Type B pancreatic cell (in vitro differentiated cells): ENCODE measurements at places on chromosomes 3 and 15. TPM values are rescaled to one million over a fixed set of nuclear protein-coding genes. Genes with fewer than 3 reads are reported as not detected.

The GOLGA8T gene
- 0.19 and 0.99 TPM in 2 replicates for total RNA-seq

DNA sequence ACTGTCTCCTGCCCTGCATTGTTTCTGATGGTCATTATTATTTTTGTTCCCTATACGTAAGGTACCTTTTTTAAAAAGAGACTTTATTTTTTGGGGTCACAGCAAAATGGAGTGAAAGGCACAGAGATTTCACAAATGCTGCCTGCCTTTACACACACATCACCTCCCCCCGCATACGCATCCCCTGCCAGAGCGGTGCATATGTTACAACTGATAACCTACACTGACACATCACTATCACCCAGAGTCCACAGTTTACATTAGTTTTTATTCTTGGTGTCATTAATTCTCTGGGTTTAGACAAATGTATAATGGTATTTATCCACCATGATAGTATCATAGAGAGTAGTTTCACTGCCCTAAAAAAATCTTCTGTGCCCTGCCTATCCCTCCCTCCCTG lies 43.6 kb upstream of the KLF13 start:
- no peak for DNase-seq
- no peaks in the 10 kb centered on the region for H3K27me3 ChIP-seq
- peaks cover 23% of the 10 kb centered on the region for H3K4me1 ChIP-seq
- H3K4me3 ChIP-seq, result no peak overlapping the region

- no peaks in the 10 kb centered on the region for H3K4me1 ChIP-seq
- no peak for DNase-seq
- H3K27me3 ChIP-seq, result peaks cover 4% of the 10 kb centered on the region
- H3K36me3 ChIP-seq, result no peaks in the 10 kb centered on the region
Observed at GRCh38 chr15:80823120-80823519, 44.0 kb downstream of the CEMIP start.

GRCh38 chr3:186254676-186255650 lies 107.1 kb downstream of the DGKG start:
- peaks cover 18% of the 10 kb centered on the region for H3K4me1 ChIP-seq
- no peak for DNase-seq
- peaks cover 9% of the 10 kb centered on the region for H3K36me3 ChIP-seq
- H3K4me3 ChIP-seq, result no peak overlapping the region
- no peak overlapping the region for H3K27ac ChIP-seq

GRCh38 chr3:40024526-40024925 lies 215.1 kb downstream of the MYRIP start:
- no peak for DNase-seq
- peaks cover 23% of the 10 kb centered on the region for H3K27me3 ChIP-seq
- no peak overlapping the region for H3K4me3 ChIP-seq
